CD4-positive, alpha-beta T cell treated with Interleukin-21 for 1 hour (primary cell): ENCODE measurements at places on chromosomes 5 and 9.

DNA sequence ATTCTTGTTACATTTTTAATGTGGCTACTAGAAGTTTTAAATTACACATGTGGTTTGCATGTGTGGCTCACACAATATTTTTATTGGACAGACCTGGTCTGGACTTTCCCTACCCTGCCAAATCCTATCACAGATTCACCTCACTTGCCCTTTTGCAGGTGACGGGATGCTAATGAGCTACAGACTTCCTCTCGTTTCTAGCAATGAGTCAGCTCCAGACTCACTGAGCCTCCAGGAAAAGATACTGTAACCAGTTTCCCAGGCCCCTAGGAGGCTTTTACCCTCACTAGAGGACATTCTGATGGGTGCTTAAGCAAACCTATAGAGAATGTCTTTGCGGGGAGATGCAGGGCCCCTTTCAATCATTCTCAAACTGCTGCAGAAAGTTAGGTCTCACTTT is 135.4 kb downstream of the WDR41 start:
- DNase-seq, result no peak

DNA sequence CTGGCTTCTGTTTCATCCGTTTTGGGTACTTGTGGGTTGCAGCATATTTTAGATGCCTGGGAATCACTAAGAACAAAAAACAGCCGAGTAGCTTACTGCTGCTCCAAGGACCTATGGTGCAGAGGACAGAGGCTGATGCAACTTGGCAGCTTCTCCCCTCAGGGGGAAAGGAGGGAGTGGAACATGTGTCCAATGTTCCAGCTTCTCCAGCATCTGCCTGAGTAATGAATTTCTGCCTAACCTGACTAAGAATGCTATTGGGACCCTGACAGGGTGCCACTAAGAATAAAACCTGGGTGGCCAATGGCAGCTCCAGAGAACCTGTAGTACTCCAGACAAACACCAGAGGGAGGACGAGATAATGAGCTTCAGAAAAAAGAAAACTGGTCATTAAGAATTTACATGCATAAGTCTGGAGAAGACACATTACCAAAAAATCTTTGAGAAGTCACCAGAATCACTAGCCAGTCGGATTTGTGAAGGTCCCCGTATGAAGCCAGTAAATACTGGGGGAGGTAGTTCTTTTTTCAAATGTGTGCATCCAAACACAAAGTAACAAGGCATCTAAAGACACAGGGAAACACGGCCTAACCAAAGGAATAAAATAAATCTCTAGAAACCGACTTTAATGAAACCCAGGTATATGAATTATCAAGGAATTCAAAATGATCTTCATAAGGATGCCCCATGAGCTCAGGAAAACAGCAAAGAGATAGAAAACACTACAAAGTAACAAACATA is 293.5 kb downstream of the HINT1 start:
- peak; percentile 62 for DNase-seq

DNA sequence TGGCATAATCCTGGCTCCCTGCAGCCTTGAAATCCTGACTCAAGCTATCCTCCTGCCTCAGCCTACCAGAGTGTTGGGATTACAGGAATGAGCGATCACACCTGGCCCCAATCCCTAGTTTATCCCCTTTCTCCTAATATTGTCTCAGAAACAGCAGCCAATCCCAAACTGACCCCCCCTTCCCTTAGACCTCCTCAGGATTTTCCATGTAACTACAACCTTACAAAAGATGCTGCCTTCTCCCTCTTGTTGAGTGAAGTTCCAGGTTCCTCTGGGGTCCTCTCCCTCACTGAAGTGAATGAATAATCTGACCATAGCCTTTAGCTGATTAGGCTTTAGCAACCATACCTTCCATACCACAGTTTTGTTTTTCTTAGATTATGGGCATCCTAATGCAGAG is 25.9 kb upstream of the MSANTD3 start:
- DNase-seq, result no peak

- no peak for DNase-seq
Observed at GRCh38 chr9:89720696-89721175, 115.9 kb downstream of the GADD45G start.

- no peak for DNase-seq
Observed at GRCh38 chr5:120655828-120656435, 191.8 kb downstream of the PRR16 start.

DNA sequence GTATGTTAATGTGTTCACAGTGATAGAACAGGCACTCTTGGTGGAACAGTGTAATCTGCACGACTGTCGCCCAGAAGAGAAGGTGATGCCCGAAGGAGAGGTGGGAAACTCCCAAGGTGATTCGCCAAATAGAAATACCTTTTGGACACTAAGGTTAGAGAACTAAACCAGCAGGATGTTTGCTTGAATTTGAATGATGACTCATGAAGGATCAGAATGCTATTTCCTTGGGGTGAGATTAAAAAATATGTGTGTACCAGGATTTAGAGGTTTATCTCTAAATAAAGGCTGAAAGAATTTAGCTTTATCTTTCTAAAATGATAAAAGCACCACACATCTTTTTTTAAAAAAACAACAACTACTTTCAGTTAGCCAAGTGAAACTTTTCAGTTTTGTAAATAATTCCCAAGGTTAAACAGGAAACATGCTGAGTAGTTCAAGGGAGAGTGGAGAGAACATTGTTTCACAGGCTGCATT is 297.4 kb upstream of the TAS2R1 start:
- DNase-seq, result no peak
